ENCODE measurements at places on chromosomes 3 and 15.

GRCh38 chr3:185152410-185153170, at the start of gene C3orf70:
Gene C3orf70 (minus strand): TSS chr3:185153060. CDS start chr3:185152823, 237 bp downstream.
- no peak for DNase-seq

DNA sequence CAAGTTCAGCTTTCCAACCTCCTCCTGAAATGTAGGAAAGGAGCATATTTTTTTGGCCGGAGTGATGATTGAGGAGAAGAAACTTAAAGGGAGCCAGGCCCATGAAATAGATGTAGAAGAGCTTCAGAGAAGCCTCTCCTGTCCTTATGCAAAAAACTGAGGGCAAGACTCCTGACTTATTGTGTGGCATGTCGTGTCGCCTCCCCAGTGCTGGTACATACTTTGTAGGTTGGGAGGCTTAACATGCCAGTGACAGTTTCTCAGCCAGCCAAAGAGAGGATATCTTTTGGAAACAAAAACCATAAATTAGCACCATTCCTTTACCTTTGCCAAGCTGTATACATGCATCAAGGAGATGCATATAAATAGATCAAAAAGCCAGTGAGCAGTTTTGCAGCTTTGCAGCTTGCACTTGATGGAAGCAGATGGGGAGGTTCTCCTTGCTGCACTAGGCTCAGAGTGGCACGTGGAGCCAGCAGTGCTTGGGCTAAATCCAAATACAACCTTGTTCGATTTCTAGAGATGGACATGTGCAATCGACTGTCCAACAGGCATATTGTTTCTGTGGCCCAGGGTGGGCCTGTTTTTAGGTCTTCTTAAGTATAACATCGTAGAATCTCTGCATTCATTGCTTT, 10.2 kb downstream of the SLCO3A1 start:
- DNase-seq: no peak

GRCh38 chr15:25536801-25537611, 98.2 kb upstream of the UBE3A start:
- DNase-seq: no peak

DNA sequence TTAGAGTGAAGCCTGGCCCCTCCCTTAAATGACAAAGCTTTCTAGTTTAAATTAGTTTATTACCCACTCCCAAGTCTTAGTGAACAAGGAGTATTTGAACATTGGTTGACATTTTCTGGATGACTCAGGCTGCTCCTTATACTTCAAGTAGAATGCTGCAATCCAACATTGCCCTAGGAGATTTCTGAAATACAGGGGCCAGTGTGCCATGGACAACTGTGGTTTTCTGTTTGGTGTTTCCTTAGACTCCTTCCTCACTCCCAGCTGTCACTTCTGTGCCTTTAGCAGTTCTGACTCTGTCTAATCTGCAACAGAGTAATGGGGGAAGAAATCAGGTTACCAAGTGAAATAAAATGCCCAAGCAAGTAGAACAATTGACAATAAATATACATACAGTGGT, 116.1 kb upstream of the P2RY1 start:
- DNase-seq: no peak

- no peak for DNase-seq
These were observed 114.8 kb downstream of the WDR76 start for GRCh38 chr15:43941555-43941954.

GRCh38 chr3:115830764-115831395, 207.6 kb downstream of the GAP43 start:
- no peak for DNase-seq

GRCh38 chr3:160434071-160434470, 15.5 kb downstream of the TRIM59 start:
- DNase-seq: no peak

DNA sequence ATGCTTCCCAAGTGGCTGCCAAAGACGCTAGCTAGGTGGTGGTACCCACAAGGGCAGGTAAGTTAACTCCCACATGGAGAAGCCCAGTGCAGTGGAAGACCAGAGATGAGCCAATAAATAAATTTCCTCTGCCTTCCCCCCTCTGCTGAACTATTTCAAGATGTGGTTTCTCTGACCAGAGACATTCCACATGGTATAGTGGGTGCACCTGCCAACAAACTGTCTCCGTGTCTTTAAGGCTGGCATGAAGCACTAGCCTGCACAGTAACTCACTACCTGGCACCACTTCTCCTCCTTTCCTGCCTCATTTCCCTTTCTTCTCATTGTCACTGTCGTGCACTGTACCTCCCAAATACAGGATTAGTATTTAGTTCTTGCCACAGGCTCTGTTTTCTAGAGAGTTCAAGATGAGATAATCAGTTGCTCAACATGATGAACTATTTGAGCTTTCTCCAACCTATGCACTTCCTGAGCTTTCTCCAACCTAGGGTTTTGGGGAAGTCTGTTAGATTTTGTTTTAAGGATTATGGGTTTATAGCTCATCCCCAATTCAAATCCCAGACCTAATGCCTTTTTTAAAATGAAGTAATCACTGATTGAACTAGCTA, 8.4 kb upstream of the CRTAP start:
- no peak for DNase-seq

- DNase-seq: no peak
These were observed 906.0 kb upstream of the ALCAM start for GRCh38 chr3:104460477-104461406.

GRCh38 chr3:155382396-155383042, 89.0 kb upstream of the STRIT1 start:
- no peak for DNase-seq

DNA sequence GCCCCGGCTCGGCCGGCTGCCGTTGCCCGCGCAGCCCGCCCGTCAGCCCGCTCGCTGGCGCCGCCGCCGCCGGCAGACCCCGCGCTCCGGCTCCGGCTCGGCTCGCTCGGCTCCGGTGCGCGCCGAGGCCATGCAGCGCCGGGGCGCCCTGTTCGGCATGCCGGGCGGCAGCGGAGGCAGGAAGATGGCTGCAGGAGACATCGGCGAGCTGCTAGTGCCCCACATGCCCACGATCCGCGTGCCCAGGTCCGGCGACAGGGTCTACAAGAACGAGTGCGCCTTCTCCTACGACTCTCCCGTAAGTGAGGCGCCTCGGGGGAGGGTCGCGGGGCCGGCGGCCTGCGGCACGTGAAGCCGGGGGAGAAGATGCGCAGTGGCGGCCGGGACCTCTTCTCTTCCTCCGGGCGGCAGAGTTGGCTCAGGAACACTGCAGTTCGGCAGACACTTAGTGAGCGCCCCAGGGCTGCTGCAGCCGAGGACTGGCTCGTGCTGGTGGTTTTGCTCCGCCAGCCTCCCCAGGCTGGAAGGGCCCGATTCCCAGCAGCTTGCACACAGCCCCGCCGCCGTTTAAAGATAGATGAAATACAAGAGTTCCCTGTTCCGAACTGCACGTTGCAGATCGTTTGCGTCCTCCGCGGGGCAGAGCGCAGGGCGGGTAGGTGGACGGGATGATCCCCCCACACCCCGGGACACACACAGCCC, 407 bp downstream of the USP13 start:
- DNase-seq: no peak

DNA sequence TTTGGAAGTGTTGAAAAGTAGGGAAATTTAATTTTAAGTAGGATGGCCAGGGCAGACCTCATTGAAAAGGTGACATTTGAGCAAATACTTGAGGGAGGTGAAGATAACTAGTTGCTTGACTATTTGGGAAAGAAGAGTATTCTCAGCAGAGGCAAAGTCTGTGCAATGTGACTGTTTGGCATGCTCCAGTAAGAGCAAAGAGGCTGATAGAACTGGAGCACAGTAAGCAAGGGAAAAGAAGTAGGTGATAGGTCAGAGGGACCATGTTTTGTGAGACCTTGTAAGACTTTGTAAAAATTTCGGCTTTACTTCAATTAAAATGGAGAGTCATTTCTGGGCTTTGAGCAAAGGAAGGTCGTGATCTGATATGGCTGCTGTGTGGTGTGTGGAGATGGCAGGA, 335.8 kb downstream of the ZIC1 start:
- no peak for DNase-seq

DNA sequence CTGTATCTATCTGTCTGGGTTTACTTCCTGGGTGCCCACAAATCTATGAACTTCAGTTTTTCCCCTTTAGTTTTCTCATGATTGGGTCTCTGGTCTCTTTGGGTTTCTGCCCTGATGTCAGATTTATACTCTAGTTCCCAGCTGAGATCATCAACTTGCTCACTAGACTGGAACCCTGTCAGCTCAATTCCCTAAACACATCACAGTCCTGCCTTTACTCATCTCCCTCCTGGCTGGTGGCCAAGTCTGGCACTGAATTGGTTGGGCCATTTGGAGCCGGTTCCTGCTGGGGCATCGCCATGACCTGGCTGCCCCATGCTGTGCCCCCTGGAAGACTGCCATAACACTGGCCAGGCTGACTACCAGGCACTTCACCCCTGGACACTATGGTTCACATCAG, 345.3 kb downstream of the CHST2 start:
- no peak for DNase-seq

GRCh38 chr15:77720655-77721054, 87.9 kb upstream of the LINGO1 start:
- DNase-seq: no peak

DNA sequence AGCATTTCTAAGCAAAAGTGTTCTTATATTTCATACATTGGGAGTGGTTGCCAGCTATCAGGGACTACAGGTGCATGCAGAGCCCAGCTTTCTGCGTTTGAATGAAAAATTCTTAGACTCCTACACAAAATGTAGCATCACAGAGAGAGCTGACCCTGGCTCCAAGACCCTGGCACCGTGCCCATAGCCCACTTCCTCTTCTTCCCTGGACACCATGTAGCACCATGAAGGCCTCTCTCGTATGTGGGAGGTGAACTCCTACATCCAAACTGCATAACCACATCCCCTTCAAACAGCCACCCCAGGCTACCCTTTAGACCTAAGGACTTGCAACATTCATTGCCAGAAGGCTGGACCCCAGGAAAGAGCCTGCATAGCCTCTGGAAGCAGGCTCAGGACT, 35.8 kb upstream of the ATOSA start:
- no peak for DNase-seq

DNA sequence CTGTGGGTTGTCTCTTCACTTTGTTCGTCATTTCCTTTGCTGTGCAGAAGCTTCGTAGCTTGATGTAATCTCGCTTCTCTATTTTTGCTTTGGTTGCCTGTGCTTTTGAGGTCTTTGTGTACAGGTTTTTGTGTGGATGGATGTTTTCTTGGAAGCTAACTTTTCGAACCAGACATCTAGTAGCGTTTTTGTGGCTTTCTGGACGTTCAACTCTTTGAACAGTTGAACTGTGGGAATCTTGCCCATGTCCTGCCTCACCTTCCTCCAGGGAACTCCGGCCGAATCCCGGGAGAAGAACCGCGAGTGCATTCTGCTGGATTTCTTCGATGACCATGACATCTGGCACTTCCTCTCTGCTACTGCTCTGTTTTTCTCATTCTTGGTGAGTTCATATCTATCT, 70.6 kb downstream of the USF3 start:
- DNase-seq: no peak

DNA sequence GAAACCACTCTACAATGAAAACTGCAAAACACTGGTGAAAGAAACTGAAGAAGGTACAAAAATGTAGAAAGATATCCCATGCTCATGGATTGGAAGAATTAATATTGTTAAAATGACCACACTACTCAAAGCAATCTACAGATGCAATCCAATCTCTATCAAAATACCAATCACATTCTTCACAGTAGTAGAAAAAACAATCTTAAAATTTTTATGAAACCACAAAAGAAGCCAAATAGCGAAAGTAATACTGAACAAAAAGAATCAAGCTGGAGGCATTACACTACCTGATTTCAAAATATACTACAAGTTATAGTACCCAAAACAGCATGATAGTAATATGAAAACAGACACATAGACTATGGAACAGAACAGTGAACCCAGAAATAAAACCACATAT, 36.9 kb downstream of the TXNRD3 start:
- DNase-seq: no peak

DNA sequence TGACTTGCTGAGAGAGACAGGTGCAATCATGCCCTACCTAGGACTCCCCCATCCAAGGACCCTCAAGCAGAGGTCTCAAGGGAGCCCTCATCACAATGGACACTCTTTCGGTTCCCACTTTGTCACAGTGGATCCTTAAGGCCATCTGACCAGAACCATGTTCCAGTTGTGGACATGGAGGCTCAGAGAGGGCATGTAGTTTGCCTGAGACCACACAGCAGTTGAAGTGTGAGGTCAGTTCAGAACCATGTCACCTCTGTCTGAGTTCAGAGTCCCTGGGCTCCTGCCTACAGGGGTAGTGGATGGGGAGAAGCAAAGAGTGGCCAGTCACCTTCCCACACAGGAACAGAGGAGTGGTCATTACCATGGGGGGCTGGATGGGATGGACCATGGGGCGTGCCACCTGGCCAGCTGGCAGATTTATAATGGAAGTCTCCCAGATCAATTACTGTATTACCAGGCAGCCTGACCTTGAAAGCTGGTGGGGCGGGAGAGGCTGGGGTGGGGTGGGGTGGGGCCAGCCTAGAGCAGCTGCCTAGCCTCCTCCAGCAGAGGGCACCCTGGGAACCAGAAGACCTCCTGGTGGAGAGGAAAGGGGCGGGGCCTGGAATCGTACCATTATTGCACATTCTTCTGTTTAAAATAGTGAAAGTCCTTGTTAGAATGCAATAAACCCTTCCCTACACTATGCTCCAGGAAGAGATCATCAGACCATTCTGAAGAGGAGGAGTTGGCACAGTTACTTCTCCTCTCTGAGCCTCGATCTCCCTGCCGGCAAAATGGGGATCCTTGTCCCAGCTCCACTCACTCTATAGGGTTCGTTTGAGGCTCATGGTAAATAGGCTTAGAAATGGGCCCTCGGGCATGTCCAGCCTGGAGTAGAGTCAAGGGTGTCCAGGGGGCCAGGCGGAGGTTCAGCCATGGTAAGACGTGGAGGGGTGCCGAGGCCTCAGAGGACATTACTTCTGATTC, 26.9 kb upstream of the LINGO1 start:
- no peak for DNase-seq

DNA sequence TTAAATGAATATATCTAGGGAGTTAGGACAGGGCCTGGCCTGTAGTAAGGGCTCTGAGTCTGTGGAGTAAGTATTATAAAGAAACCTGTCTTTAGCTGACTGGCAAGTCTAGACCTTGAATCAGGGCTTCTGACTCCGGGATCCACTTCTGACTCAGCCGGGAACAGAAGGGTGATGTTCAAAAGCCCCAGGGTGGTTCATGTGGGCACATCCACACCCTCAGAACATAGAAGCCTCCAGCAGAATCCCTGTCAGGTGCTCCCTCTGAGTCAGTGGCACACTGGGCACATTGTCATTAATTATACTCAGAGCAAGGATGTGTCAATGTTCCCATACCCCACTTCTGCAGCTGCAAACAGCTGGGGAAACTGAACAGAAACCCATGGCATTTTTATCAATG, 26.7 kb upstream of the SNRK start:
- DNase-seq: no peak

DNA sequence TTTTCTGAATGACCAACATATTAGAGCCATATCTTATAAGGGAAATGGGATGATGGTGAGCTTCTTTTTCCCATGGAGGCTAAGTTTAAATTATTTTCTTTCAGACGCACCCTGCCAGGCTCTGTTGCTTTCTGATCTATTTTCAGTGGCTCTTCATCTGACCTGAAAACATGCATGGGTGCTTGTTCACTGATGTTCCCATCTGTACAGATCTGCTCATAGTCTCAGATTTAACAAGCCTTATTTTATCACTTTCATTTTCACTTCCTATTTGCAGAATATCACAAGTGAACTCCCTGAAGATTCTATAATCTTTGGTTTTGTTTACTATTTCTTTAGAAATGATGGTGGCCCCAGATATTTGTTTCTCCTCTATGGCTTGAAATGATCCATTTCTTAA, 31.1 kb upstream of the SUCLG2 start:
- no peak for DNase-seq

Measured in ascending aorta (tissue), 2 donors.